Myometrial cell (primary cell): ENCODE measurements at places on chromosomes 7 and 10. TPM values are rescaled to one million over a fixed set of nuclear protein-coding genes. Genes with fewer than 3 reads are reported as not detected.

The HUS1 gene
- 19.9 and 26.4 TPM in 2 replicates for total RNA-seq

The ANKRD1 gene
- total RNA-seq: 0.58 and 1.8 TPM in 2 replicates

The STX1A gene
- 3.7 and 8.4 TPM in 2 replicates for total RNA-seq

The TMEM72 gene
- not detected in 2 replicates for total RNA-seq

The PARD3 gene
- 23.4 and 33.5 TPM in 2 replicates for total RNA-seq

The PDE1C gene
- total RNA-seq: 0.18 and 0.86 TPM in 2 replicates

The LRRC17 gene
- total RNA-seq: 104 and 108 TPM in 2 replicates

The ENKUR gene
- not detected in 2 replicates for total RNA-seq

The GPR26 gene
- total RNA-seq: not detected in 2 replicates

The METTL27 gene
- 16.8 and 20.8 TPM in 2 replicates for total RNA-seq

The CPN1 gene
- not detected in 2 replicates for total RNA-seq

The PDE6C gene
- not detected in 2 replicates for total RNA-seq

The CFAP43 gene
- under 0.01 TPM in 1 of 2 replicates, not detected in the other for total RNA-seq

The C1QL3 gene
- not detected in 2 replicates for total RNA-seq

The MYPN gene
- total RNA-seq: 11.0 and 12.9 TPM in 2 replicates

The SFMBT2 gene
- 0.53 and 0.86 TPM in 2 replicates for total RNA-seq
